ENCODE measurements at places on chromosomes 3 and 15. TPM values are rescaled to one million over a fixed set of nuclear protein-coding genes. Genes with fewer than 3 reads are reported as not detected.

DNA sequence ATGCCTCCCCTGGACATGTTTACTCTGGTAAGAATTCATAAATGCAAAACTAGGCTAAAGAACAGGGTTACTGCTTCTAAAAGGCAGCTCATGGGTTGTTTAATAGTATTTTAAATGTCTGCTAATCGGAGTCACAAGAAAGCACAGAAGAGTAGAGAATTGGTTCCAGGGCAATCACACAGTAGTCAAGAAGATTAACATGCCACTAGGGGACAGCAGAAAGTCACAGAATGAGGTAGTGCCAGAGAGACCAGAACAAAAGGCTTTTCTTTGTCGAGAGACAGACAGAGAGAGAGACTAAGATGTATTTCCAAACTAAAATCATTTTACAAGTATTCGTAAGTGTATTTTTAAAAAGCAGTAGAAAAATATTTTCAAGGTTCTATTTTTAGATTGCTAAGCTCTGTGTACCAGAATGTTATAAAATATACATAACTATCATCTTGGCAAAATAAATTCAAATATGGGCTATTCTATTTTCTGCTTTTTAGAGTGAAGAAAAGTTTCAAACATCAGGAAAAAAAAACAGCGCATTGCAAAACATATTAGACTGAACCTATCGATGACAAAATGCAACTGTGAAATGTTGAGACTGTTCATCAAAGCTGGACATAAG, 78.3 kb upstream of the CDIN1 start:
- H3K27ac ChIP-seq, result no peak overlapping the region
- DNase-seq, result no peak
- H3K36me3 ChIP-seq, result no peaks in the 10 kb centered on the region
- no peaks in the 10 kb centered on the region for H3K4me1 ChIP-seq
- no peak overlapping the region for H3K4me3 ChIP-seq

DNA sequence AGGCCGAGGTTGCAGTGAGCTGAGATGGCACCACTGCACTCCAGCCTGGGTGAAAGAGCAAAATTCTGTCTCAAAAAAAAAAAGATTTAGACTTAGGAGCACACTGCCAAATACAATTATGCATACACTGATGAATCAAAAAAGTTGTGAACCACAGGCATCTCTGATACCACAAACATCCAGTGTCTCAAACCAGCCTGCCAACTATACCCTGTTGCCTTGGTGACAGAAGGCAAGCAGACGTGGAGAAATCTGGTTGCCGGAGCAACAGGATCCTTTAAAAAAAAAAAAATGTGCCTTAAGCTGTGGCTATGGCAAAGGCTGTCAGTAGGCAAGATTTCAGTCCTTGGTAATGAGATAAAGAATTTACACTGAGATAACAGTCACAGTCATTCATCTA, 202.3 kb downstream of the NEK10 start:
- DNase-seq, result peak; percentile 29
- no peaks in the 10 kb centered on the region for H3K27me3 ChIP-seq
- H3K4me1 ChIP-seq, result no peaks in the 10 kb centered on the region
- H3K27ac ChIP-seq, result peak overlapping the region; percentile 86
- no peak overlapping the region for H3K4me3 ChIP-seq

DNA sequence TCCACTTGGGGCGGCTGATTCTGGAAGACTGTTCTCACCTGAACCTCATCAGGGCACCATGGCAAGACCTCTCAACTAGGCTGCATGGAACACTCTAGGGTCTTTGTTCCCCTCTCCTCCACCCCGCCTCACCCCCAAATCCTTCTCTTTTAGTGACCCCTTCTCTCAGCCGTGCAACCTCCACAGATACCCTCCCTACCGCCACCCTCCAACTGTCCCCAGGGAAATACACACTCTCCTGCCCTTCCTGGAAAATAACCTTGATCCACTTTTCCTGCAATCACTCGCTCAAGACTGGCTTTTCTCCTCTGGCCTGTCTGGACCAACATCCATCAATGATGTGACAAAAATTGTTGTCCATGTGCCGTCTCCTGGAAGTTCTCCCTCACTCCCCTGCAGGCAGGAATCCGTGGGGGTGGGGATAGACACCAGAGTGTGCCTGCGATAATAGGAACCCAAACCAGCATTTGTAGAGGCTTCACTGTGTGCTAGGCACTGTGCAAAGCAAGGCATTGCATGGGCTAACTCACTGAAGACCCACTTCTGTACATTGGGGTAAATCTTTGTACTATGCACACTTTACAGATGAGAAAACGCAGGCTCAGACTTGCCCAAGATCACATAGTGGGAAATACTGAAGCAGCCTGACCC, 160.1 kb upstream of the UBE2E1 start:
- H3K4me3 ChIP-seq, result no peak overlapping the region
- DNase-seq, result no peak

- H3K4me1 ChIP-seq, result peaks cover 40% of the 10 kb centered on the region
- no peak overlapping the region for H3K4me3 ChIP-seq
- no peaks in the 10 kb centered on the region for H3K36me3 ChIP-seq
- DNase-seq, result no peak
- H3K27me3 ChIP-seq, result no peaks in the 10 kb centered on the region
- H3K27ac ChIP-seq, result no peak overlapping the region
Observed at GRCh38 chr3:69320871-69321271, 65.0 kb downstream of the FRMD4B start.

INO80 gene
- 35.9 TPM for total RNA-seq

- peaks cover 4% of the 10 kb centered on the region for H3K4me1 ChIP-seq
- no peaks in the 10 kb centered on the region for H3K36me3 ChIP-seq
- peak within 1 kb of the TSS; percentile 54 for H3K27ac ChIP-seq
- H3K27me3 ChIP-seq, result no peaks in the 10 kb centered on the region
- peak within 1 kb of the TSS; percentile 79 for H3K4me3 ChIP-seq
- DNase-seq, result peak; percentile 62
Observed at GRCh38 chr15:47717036-47717612, at the start of gene SEMA6D. Gene SEMA6D (plus strand): TSS chr15:47717505. CDS start chr15:47759799, 42,294 bp downstream.

SLC2A2 gene
- total RNA-seq, result not detected

- DNase-seq, result no peak
- H3K4me1 ChIP-seq, result peaks cover 11% of the 10 kb centered on the region
- no peak overlapping the region for H3K4me3 ChIP-seq
Observed at GRCh38 chr3:65732051-65732935, 306.4 kb downstream of the MAGI1 start.

PROS1 gene
- total RNA-seq, result 179 TPM

FLNB gene
- 345 TPM for total RNA-seq

DNA sequence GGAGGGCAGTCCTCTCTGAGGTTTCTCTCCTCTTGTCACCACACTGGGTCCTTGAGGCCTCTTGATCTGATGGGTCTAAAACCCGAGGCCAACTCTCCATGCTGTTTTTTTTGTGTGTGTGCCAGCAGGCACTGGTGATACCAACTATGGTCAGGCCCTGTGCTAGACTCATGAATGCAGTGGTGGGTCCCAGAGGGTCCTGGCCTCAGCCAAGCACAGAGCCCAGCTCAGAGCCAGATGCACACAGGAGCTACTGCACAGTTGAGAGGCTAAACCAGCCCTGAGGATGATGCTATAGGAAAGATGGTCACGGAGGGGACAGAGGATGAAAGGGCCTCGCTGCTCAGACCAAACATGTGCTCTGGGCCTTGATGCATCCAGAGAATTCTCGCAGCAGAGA, 33.5 kb downstream of the RAB6B start:
- H3K27me3 ChIP-seq, result no peaks in the 10 kb centered on the region
- no peak overlapping the region for H3K4me3 ChIP-seq
- H3K36me3 ChIP-seq, result no peaks in the 10 kb centered on the region
- H3K27ac ChIP-seq, result no peak overlapping the region
- DNase-seq, result no peak

DNA sequence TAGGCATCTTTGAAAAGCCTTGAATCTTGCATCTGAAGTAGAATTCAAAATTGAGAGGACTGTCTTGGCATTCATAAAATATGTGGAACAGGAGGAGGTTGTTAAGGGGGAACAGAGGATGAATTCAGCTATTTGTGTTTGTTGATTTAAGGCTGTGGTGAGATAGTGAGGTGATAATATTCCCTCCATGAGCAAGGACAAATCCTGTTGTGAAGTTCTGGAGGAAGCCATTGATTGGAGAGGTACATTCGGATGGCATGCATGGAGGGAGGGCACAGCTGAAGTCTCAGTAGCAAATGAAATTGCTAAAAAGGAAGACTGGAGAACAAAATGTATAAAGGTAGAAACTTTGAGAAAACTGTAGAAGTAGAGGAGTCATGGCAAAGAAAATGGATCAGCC, 443.8 kb downstream of the NLGN1 start:
- no peaks in the 10 kb centered on the region for H3K36me3 ChIP-seq
- no peak for DNase-seq
- no peaks in the 10 kb centered on the region for H3K27me3 ChIP-seq
- no peaks in the 10 kb centered on the region for H3K4me1 ChIP-seq
- H3K27ac ChIP-seq, result no peak overlapping the region

- no peak overlapping the region for H3K4me3 ChIP-seq
- DNase-seq, result no peak
- H3K27ac ChIP-seq, result peak overlapping the region; percentile 63
- H3K4me1 ChIP-seq, result no peaks in the 10 kb centered on the region
- H3K27me3 ChIP-seq, result no peaks in the 10 kb centered on the region
Observed at GRCh38 chr3:50164984-50165909, 10.1 kb downstream of the SEMA3F start.

ACTC1 gene
- 1.1 TPM for total RNA-seq

- no peak overlapping the region for H3K4me3 ChIP-seq
- no peaks in the 10 kb centered on the region for H3K27me3 ChIP-seq
- peaks cover 2% of the 10 kb centered on the region for H3K36me3 ChIP-seq
- peaks cover 100% of the 10 kb centered on the region for H3K4me1 ChIP-seq
Observed at GRCh38 chr3:30632065-30632464, 25.7 kb downstream of the TGFBR2 start.

SLC9C1 gene
- not detected for total RNA-seq

- DNase-seq, result no peak
- H3K27ac ChIP-seq, result no peak overlapping the region
- H3K36me3 ChIP-seq, result no peaks in the 10 kb centered on the region
- no peaks in the 10 kb centered on the region for H3K4me1 ChIP-seq
- H3K4me3 ChIP-seq, result no peak overlapping the region
Observed at GRCh38 chr3:162200836-162201235, 704.2 kb downstream of the OTOL1 start.

- no peaks in the 10 kb centered on the region for H3K27me3 ChIP-seq
- no peaks in the 10 kb centered on the region for H3K36me3 ChIP-seq
- no peak overlapping the region for H3K4me3 ChIP-seq
- DNase-seq, result no peak
Observed at GRCh38 chr3:49351521-49352011, 6.6 kb downstream of the GPX1 start.

TNIK gene
- 5.4 TPM for total RNA-seq

- H3K27me3 ChIP-seq, result no peaks in the 10 kb centered on the region
- H3K4me3 ChIP-seq, result no peak overlapping the region
- DNase-seq, result no peak
- H3K36me3 ChIP-seq, result no peaks in the 10 kb centered on the region
- H3K4me1 ChIP-seq, result no peaks in the 10 kb centered on the region
- no peak overlapping the region for H3K27ac ChIP-seq
Observed at GRCh38 chr15:70775160-70775559, 11.8 kb upstream of the UACA start.

SCN5A gene
- total RNA-seq, result 2.5 TPM

DNA sequence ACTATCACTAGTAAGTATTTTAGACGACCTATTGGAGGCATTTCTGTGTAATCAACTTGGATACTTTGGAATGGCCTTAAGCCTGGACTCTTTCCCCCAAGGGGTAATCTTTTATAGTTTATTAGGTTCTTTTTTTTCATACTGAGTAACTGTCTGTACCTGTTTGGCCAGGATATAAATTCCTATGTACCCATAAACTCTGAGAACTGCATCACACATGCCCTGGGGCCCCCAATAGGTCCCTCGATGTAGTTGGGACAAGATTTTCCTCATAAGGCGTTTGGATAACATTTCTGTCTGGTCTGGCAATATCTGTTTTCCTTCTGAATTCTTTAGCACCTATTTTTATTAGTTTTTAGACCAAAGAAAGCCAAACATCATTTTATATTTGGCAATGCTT, 86.4 kb upstream of the WNT7A start:
- no peak overlapping the region for H3K4me3 ChIP-seq
- no peaks in the 10 kb centered on the region for H3K36me3 ChIP-seq
- no peaks in the 10 kb centered on the region for H3K27me3 ChIP-seq
- DNase-seq, result no peak
- H3K4me1 ChIP-seq, result no peaks in the 10 kb centered on the region

TTC21A gene
- 11.5 TPM for total RNA-seq

DNA sequence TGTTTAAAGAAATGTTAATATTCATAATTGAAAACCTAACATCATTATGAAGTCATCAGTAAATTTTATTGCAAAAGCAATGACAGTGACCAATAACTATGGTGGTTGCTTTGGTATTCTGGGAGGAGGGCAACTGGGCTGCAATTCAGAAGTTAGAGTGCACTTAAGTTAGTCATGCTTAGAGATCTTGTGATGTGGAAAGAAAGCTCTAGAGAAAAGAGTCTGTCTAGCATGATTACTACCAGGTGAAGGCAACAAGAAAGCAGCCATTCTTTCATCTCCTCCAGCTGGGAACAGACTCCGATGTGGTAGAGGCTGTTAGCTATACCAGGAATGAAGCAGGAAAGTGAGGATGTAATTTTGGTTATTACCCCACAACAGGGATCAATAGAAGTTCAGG, 625.6 kb downstream of the SI start:
- no peaks in the 10 kb centered on the region for H3K27me3 ChIP-seq
- peak overlapping the region; percentile 84 for H3K27ac ChIP-seq
- H3K4me3 ChIP-seq, result no peak overlapping the region
- no peaks in the 10 kb centered on the region for H3K36me3 ChIP-seq

- no peak overlapping the region for H3K4me3 ChIP-seq
- H3K4me1 ChIP-seq, result no peaks in the 10 kb centered on the region
- no peak for DNase-seq
Observed at GRCh38 chr3:130935761-130936492, 42.0 kb downstream of the ATP2C1 start.

- no peak overlapping the region for H3K4me3 ChIP-seq
- no peaks in the 10 kb centered on the region for H3K36me3 ChIP-seq
- H3K4me1 ChIP-seq, result no peaks in the 10 kb centered on the region
- peak overlapping the region; percentile 15 for H3K27ac ChIP-seq
- no peak for DNase-seq
Observed at GRCh38 chr3:8457039-8457438, 44.6 kb upstream of the LMCD1 start.

- peak overlapping the region; percentile 71 for H3K4me3 ChIP-seq
- H3K27me3 ChIP-seq, result no peaks in the 10 kb centered on the region
- no peaks in the 10 kb centered on the region for H3K36me3 ChIP-seq
- H3K4me1 ChIP-seq, result peaks cover 32% of the 10 kb centered on the region
Observed at GRCh38 chr15:70098153-70098460, 390 bp upstream of the TLE3 start.

GRCh38 chr15:82647835-82648256, 683 bp upstream of the CPEB1 start:
- peaks cover 20% of the 10 kb centered on the region for H3K27me3 ChIP-seq
- H3K36me3 ChIP-seq, result no peaks in the 10 kb centered on the region
- peaks cover 18% of the 10 kb centered on the region for H3K4me1 ChIP-seq
- peak overlapping the region; percentile 66 for H3K4me3 ChIP-seq
- DNase-seq, result no peak
- peak overlapping the region; percentile 89 for H3K27ac ChIP-seq

GRCh38 chr3:170532573-170532972, 53.3 kb downstream of the SLC7A14 start:
- H3K4me3 ChIP-seq, result no peak overlapping the region
- H3K36me3 ChIP-seq, result no peaks in the 10 kb centered on the region
- no peak for DNase-seq
- H3K4me1 ChIP-seq, result no peaks in the 10 kb centered on the region
